ENCODE measurements at places on chromosomes 1 and 21. TPM values are rescaled to one million over a fixed set of nuclear protein-coding genes. Genes with fewer than 3 reads are reported as not detected.

DNA sequence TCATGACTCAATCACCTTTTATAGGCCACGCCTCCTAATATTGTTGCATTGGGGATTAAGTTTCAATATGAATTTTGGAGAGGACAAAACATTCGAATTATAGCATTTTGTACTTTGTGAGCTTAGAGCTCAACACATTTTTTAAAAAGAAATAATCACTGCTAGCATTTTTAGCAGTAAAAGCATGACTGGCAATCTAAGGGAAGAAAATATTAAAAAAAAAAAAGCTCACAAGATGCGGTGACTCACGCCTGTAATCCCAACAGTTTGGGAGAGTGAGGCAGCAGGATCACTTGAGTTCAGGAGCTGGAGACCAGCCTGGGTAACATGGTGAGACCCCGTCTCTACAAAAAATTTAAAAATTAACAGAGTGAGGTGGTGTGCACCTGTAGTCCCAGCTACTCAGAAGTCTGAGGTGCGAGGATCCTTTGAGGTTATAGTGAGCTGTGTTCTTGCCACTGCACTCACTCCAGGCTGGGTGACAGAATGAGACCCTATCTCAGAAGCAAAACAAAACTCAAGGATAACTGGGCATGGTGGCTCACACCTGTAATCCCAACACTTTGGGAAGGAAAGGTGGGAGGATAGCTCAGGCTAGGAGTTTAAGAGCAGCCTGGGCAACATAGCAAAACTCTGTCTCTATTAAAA, 28.8 kb upstream of the DIPK1A start:
- no peak for DNase-seq

Gene SPRR2A
- total RNA-seq: not detected

Gene PTGER3
- total RNA-seq: 0.14 TPM

DNA sequence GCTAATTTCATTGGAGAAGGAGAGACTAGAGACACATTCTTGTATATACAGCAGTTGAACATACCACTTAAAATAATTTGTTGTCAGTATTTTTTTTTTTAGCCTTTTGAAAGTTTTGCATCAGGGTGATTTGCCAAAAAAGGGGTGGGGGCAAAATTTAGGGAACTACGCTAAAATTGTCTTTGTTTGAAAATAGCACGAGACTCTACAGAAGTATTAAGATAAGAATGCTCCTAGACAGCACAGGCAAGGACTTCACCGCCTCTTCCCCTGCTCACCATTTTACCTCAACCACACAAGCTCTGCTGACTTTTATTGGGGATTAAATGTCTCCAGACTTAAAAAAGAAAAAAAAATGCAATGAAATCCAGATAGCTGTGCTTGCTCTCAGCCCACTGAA, 236.1 kb upstream of the USP25 start:
- DNase-seq: no peak

DNA sequence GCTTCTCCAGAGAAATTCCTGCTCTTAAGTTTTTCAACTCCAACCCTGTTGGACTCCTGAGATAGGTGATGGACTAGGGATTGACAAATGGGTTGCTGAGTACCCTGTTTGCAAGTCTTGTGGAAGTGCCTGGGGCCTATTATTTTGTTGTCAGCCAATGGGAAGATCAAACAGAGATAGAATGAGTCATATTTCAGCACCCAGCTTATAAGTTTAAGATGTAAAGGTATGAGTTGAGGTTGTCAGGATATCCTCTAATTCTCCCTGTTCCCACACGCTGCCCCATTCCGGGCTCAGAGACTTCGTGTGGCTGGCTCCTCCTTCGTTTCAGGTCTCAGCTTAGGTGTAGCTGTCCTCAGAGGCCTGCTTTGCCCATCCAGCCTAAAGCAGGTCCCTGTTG, 91.8 kb downstream of the CENPF start:
- DNase-seq: no peak

DNA sequence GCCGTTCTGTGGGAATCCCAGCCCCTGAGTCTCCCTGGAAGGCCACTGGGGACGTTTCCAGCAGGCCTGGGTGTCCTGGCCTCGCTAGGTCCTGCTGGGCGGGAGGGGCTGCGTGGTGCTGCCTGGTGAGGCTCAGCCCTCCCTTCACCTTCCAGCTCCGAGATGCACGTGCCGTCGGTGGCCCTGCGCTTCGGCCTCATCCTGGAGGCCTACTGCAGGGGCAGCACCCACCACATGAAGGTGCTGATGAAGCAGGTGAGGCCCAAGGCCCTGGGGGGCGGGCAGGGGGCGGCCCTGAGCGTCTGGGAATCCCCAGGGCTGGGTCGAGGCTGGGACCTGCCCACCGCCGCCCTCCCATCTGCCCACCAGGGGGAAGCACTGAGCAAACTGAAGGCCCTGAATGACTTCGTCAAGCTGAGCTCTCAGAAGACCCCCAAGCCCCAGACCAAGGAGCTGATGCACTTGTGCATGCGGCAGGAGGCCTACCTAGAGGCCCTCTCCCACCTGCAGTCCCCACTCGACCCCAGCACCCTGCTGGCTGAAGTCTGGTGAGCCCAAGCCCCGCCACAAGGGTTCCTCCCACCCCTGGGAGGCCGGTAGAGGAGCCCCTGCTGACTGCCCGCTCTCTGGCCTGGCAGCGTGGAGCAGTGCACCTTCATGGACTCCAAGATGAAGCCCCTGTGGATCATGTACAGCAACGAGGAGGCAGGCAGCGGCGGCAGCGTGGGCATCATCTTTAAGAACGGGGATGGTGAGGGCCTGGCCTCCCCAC, 70.3 kb downstream of the PIK3CD start:
- DNase-seq: peak; percentile 83

Gene ADCY10
- not detected for total RNA-seq

DNA sequence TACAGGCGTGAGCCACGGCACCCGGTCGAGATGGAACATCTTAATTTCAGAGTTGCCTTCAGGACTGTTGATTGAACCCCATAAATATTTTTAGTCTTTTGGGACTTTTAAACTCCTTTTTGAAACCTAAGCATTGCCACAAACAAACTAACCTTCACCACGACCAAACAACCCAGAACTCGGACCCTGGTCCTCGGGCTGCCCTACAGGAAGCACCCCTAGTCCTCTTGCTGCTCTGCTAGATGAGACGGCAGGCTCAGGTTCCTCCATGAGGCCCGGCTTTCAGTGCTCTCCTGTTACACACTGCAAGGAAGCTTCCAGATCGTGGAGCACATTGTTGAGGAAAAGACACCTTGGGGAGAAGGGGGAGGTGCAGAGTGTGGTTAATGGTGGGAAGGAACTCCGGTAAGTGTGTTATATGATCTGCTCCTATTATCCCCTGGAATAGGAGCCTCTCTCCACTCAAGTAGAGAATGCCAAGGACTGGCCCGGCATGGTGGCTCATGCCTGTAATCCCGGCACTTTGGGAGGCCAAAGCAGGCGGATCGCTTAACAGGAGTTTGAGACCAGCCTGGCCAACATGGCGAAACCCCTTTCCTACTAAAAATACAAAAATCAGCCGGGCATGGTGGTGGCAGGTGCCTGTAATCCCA, 5.7 kb downstream of the EPHX1 start:
- DNase-seq: no peak

- no peak for DNase-seq
Measured at GRCh38 chr1:38693031-38693430, 166.5 kb downstream of the RRAGC start.

GRCh38 chr1:80910426-80910825, 890.3 kb upstream of the ADGRL2 start:
- no peak for DNase-seq

Gene HSD3B1
- not detected for total RNA-seq

DNA sequence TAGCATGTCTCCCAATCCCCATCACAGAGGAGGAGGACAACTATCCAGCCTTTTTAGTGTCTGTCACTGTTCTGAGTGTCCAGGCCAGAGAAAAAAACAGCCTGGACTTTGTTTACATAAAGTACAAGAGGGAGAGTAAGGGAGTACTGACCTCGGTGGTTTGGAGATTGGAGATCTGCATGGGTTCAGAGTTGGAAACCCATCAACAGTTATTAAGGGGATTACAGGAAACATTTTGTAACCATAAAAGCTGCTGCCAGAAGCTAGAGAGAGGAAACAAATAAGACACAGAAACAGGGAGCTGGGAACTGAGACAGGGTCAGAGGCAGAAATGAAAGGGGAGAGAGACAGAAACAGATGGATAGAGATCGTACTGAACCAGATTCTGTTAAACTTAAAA, 131.5 kb upstream of the CTTNBP2NL start:
- DNase-seq: no peak

DNA sequence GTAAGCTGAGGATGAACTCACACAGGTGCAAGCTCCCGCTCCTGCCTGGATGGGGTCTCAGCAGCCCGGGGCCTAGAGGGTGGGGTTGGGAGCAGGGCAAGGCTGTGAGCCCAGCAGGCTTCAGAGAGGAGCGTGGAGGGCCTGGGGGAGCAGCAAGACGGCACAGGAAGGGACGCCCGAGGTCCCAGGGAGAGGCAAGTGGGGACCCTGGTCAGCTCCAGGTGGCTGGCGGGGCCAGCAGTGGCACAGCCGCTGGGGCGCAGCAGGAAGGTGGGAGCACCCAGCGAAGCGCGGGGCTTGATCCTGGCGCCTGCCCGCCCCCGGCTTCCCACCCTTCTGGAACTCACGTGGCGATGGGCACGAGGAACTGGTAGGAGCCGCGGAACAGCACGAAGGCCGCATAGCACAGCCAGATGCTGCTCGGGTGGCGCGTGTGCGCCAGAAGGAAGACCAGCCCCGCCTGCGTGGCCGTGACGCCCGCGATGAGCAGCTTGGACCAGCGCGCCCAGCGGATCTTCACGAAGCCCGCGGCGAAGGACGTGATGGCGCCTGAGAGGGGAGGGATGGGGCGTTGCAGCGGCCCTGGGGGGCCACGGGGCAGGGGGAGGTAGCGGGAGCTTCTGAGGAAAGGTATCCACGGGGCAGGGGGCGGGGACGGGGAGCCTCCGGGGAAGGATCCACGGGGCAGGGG, 11.7 kb downstream of the SLC19A1 start:
- no peak for DNase-seq

Gene NR1I3
- 0.46 TPM for total RNA-seq

DNA sequence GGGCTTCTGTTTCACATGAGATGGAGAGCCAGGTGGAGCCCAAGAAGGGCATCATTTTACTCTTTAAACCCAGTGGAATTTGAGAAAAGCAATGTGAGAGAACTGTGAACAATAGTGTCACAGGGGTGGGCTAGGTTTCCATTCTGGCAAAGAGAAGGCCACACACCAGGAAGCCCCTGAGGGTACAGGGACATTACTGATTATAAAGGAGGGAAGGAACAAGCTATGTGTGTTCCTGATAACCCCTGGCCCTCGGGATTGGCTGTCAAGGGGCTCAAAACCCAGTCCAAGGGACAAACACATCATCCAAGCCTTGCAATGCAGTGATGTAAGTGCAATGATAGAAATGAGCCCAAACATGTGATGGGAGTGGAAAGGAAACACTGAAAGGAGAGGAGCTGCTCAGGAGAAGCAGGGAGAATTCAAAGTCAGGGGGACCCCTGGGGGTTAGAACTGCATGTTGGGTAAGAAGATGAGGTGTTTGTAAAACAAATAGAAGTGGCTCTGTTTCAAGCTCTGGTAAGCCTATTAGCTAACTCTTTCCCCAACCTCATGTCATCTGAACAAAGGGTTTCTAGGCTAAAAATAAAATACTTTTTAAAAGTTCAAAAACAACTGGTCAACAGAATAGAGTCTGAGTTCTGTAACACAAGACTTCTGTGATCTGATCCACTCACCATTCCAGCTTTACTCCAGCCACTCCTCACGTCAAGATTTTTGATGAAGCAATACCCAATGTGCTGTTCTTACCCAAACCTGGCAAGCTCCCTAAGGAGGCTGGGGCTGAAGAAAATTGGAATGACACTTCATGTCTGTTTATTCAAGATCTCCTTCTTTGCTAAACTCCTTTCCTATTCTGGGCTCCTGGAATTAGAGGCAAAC, 51.1 kb upstream of the IL12RB2 start:
- no peak for DNase-seq

DNA sequence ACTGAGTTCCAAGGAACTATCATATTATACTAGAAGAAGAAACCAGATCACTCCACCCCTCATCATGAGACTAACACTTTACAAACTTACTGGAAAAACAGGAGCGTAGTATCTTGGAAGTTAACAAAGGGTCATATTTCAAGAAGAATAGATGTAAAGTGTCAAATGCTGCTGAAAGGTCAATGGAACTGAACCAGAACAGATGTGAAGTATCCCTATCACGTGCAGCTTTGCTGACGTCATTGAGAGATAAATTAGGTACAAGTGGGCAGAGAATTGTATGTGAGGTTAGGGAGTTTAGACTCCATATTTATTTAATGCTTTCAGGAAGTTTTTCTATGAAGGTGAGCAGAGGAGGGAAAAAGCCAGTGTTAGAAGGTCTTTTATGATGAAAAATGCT, 483.0 kb downstream of the NCAM2 start:
- DNase-seq: no peak

Gene B4GALT3
- total RNA-seq: 76.3 TPM

GRCh38 chr1:97427371-97427770, 493.5 kb downstream of the DPYD start:
- DNase-seq: no peak

Gene AHCTF1
- total RNA-seq: 49.4 TPM

- no peak for DNase-seq
Measured at GRCh38 chr1:3809680-3810079, 13.4 kb upstream of the LRRC47 start.

- no peak for DNase-seq
Measured at GRCh38 chr1:173048621-173049321, 2.0 kb downstream of the TNFSF18 start.

Gene RGSL1
- not detected for total RNA-seq

DNA sequence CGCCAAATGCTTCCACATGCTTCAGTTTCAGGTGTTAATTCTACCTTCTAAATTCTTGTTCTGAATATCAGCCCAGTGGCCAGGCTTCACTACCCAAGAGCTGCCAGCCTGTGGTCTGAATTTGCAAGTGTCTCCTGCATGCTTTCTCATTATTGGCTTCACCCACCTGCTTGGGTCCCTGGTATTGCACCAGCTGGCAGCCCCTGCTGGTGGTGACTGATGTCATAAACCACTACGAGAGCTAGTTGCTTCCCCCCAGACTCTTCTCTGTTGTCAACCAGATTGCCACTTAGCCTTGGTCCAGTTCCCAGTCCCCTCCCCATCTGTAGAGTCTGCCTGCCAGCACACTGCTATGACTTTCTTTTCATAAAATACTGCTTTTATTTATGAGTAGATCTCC, 197.7 kb upstream of the DUSP10 start:
- DNase-seq: no peak
